ENCODE measurements at places on chromosomes 1 and 21. TPM values are rescaled to one million over a fixed set of nuclear protein-coding genes. Genes with fewer than 3 reads are reported as not detected.

Gene KRTAP12-2
- not detected for total RNA-seq

Gene BRDT
- not detected for total RNA-seq

Gene NENF
- total RNA-seq, result 45.6 TPM

Gene DNALI1
- 13.2 TPM for total RNA-seq

DNA sequence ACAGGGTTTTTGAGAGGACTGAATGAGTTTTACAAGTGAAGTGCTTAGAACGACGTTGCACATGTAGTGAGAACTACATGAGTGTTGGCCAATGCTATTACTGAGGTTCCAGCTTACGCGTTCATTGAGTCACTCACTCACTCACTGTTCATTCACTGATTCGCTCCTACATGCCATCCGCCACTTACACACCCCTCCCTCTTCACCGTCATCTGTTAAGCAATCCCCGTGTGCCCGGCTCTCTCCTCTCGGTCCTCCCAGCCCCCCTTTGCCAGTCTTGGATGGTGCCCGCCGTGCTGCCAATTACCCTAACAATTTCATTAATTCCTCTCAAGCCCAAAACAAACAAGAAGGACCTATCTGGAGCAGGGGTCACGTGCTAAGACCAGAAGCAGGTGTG lies 27.3 kb upstream of the EPHA2 start:
- no peak overlapping the region for H3K27ac ChIP-seq
- no peaks in the 10 kb centered on the region for H3K36me3 ChIP-seq
- no peak overlapping the region for H3K4me3 ChIP-seq
- H3K4me1 ChIP-seq, result peaks cover 42% of the 10 kb centered on the region
- no peaks in the 10 kb centered on the region for H3K27me3 ChIP-seq

Gene TTC24
- not detected for total RNA-seq

DNA sequence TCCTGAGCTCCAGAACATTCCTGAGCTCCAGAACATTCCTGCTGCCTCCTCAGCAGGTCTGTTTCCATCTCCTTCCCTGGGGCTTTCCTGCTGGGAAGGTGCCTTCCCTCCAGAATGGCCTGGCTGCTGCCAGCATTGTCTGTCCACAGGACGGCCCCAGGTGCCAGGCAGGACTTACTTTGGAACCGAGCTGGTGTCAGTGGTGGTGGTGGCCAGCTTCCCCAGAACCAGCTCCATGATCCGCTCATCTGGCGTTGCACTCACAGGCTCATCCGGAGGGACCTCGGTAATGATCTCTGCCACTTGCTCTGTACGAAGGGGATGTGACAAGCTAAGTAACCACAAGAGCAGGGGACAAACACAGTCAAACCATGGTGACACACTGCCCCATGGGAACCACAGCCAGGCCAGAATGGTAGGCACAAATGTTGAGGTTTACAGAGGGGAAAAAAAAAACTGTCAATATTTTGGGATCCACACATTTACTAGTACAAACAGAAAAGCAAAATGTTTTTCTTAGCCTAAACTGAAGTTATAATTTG lies 41.3 kb downstream of the PRDM15 start:
- no peaks in the 10 kb centered on the region for H3K27me3 ChIP-seq
- H3K4me1 ChIP-seq, result no peaks in the 10 kb centered on the region
- H3K4me3 ChIP-seq, result no peak overlapping the region

Gene SPRR2B
- total RNA-seq, result not detected

Gene ZNF436
- 10.9 TPM for total RNA-seq
